Activated T-helper 9 cell treated with anti-CD3 and anti-CD28 coated beads, Interleukin-2, amount 50 U/mL, for 16 hours (primary cell): ENCODE measurements at places on chromosomes 12 and 14.

DNA sequence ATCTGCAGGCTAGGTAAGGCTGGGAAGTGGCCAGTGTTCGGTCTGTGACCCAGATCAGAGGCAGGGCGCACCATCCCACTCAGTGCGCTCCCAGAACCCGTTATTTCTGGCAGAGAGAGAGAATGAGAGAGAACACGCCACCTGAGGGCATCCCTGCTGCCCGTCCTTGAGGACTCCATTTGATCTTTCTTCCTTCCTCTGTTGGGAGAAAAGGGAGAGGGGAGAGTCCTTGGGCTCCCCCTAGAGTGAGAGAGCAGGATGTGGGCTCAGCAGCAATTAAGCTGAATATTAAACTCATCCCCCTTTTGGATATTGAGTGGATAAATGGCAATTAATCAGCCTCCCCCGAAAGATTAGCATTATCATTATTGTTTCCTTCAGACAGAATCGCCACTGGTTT is 70.6 kb downstream of the IFT43 start:
- no peak for DNase-seq

GRCh38 chr12:92248977-92249376 is 103.3 kb upstream of the BTG1 start:
- DNase-seq: no peak

GRCh38 chr12:66724616-66725015 is 45.7 kb upstream of the GRIP1 start:
- no peak for DNase-seq

DNA sequence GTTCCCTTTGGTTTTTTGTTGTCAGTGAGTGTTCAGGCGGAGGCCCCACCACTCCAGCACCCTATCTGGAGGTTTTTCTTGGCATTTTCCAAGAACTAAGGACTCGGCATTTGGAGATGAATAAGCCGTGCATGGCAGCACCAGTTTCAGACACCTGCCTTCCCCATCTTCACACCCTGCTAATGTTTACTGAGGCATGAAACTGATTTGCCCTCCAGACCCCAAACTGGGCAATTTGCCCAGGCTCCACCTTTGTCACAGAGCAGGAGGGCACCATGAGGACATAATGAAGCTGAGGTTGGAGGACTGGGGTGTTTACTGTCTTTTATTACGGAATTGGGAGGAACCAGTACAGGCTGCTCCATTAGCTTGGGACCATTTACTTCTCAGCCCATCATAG is 113.4 kb downstream of the LGMN start:
- DNase-seq: no peak

GRCh38 chr12:70271025-70271424 is 27.8 kb downstream of the CNOT2 start:
- no peak for DNase-seq

DNA sequence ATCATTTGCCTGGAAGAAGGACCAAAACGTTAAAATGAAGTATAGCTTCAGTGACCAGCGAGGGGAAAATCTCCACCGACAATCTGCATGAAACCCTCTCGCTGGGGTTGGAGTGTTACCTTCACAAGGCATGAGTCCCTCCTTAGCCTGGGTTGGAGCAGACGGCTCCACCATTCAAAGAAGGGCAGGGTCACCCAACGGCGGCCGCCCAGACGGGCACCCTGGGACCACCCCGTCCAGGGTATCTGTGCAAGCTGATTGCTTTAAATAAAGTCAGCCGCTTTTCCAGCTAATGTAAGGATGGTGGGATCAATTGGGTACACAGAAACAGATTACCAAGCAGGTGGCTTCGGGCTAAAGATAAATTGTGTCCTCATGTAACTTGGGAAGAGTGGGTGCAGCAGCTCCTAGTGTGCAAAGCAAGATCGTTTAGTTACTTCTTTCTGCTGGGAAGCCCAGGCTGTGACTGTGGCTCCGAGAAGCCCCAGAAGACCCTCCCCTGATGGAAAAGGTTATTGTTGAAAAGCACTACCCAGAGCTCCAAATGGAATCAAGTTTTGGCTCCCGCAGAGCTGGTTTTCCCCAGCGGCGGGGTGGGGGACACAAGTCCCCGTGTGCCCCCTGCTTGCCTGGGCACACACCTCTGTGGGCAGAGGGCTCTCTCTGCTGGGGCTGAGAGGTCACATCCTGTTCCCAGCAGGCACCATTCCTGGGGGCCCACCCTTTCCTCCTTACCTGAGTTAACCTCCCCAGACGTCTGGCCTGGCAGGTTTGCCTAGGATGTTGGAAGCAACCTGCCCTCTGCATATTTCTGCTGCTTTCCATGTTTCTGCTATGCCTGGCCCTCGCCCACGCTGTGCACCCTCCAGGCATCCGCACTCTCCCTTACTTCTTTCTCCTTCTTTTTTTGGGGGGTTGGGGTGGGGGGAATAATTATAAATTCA is 318.6 kb upstream of the DIO3 start:
- no peak for DNase-seq

DNA sequence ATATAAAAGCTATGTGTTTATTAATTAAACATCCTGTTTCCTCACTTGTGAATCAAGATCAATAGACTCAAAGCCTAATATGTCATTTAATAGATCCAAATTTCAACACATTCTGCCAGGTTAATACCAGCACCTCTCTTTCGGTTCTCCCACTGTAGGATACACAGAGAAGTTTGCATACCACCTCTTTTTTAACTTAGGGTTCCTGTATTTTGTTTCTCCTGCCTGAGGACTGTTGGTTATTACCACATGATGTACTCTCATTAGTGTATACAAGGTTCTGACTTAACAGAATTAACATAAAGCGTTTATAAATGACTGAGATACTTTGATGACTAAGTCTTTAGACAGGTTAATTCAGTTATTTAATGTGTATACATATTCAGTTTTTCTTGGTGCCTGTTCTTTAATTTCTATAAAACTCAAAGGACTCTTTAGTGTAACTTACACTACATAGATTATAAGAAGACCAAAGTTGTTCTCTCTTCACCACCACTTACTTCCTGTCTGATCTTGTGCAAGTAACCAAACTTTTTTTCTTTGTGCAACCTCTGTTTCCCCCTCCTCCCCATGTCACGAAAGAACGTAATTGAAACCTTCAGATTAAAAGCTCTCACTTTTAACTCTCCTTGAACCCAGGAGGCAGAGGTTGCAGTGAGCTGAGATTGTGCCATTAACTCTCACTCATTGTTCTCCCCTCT is 89.8 kb upstream of the DNM1L start:
- no peak for DNase-seq

DNA sequence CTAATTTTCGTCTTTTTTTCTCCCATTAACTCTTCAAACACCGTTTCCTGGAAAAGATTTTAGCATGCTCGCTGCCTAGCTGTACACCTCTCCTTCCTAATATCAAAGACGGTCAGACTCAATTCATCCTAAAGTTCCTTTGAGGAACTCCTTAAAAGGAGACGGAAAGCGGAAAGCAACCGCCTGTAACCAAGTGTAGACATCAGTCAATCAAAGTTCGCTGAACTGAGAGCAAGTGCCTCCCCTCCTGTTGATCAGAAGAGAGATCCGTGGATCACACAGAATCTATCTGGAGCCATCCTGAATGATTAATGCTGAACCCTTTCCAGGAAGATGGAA is 412 bp upstream of the TEP1 start:
- no peak for DNase-seq

- DNase-seq: no peak
Measured at GRCh38 chr14:56237398-56237797, 119.2 kb downstream of the PELI2 start.

- no peak for DNase-seq
Measured at GRCh38 chr12:69886109-69886508, 61.1 kb downstream of the MYRFL start.

DNA sequence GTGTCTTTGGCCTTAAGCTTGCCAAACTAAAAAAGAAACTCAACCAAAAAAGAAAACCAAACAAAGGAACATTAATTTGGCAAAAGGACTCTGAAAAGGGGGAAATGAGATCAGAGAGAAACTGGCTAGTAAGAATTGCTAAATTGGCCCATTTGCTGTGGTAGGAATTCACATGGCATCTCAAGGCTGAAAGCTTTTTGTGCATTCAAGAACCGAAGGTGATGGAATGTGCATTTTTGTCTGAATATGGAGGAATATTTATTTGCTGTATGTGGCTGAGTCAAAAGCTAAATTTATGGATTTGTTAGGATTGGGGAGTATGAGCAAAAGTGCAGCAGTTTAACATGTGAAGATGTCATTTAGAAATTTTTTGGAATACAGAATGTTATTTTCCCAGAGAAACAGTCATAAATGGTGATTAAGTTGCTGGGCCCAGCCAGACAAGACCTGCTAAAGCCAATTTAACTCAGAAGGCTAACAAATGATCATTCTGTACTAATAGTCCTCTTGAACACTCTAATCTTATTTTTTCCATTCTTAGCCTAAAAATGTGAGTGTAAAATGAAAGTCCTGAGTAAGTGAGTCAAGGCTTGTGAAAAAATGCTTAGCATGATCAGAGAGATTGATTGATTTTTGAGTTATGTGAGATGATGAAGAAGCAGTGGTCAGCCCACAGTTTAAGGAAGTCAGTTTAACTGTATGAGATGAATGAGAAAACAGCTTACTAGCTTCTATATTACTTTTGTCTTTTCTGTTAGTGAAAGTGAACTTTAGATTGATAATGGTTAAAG is 94.1 kb downstream of the ANO6 start:
- no peak for DNase-seq

- DNase-seq: no peak
Measured at GRCh38 chr12:99271071-99271470, 376.5 kb upstream of the GARIN6 start.

DNA sequence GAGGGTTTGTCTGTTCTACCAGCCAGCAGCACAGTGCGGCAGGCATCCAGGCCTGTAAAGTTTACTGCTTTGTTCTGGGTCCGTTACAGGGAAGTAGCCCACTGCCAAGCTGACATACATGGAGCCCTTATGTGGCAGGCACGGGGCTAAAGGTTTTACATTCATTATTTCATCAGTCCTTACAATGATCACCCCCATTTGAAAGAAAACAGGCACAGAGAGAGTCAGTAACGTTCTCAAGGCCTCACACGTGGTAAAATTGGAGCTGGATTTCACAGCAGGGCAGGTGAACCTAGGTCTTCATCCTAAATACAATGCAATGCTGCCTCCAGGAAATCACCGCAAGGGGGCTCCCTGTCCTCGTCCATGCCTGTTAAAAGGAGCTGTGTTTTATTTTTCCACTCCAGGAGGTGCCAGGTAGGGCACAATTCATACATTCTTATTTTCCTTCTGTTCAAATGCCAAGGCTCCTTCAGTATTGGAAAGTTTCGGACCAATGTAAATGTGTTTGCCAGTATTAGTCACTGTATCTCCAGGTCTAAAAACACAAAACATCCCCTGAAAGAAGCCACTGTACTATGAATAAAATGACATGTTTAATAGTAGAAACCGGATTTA is 172.2 kb upstream of the GZMB start:
- no peak for DNase-seq

- no peak for DNase-seq
Measured at GRCh38 chr14:24508155-24508840, at the start of gene CMA1. TSS of gene CMA1 (minus strand) at chr14:24508265. CDS start at chr14:24508235, 30 bp downstream.

DNA sequence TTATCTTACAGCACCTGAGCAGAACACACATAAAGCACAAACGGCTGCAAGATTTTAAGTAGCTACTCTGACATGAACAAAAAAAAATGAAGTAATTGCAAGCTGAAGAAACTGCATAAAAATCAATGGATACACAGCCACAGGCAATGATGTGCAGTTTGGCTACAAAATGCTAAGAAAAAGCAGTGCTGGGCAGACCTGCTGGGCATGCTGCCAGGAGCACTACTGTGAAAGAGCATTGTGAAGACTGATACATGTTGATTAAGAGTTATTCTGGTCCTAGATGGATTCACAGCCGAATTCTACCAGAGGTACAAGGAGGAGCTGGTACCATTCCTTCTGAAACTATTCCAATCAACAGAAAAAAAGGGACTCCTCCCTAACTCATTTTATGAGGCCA is 20.1 kb upstream of the RTN1 start:
- no peak for DNase-seq

GRCh38 chr12:58079806-58080205 is 138.4 kb downstream of the ATP23 start:
- DNase-seq: no peak

DNA sequence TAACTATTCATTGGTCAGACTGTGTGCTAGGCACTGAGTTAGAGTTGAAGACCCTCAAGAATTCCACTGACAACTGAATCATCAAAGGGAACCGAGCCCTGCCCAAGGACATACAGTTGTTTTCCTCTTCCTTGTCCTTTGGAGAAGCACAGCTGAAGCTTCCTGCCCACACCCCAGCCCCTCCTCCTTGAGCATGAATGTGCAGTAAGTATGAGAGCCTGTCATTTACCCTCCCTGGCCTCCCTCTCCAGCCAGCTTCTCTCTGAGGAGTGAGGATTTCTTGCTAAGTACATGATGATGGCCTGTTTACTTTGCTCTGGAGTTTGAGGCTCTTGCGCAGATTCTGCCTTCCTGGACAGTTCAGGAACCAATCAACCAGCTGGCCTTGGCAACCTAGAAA is 235.2 kb downstream of the CACNA1C start:
- no peak for DNase-seq

DNA sequence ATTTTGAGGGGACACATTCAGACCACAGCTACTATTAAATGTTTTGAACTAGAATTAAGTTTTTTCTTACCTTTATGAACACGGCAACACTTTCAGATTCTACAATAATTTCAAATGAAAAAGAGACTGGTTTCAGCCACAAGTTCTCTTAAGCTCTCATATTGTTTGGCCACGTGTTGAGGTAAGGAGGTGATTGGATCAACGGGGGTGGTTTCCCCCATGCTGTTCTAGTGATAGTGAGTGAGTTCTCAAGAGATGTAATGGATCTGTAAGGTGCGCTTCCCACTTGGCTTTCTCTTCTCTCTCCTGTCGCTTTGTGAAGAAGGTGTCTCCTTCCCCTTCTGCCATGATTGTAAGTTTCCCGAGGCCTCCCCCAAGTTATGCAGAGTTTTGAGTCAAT is 48.9 kb upstream of the DYRK2 start:
- no peak for DNase-seq

DNA sequence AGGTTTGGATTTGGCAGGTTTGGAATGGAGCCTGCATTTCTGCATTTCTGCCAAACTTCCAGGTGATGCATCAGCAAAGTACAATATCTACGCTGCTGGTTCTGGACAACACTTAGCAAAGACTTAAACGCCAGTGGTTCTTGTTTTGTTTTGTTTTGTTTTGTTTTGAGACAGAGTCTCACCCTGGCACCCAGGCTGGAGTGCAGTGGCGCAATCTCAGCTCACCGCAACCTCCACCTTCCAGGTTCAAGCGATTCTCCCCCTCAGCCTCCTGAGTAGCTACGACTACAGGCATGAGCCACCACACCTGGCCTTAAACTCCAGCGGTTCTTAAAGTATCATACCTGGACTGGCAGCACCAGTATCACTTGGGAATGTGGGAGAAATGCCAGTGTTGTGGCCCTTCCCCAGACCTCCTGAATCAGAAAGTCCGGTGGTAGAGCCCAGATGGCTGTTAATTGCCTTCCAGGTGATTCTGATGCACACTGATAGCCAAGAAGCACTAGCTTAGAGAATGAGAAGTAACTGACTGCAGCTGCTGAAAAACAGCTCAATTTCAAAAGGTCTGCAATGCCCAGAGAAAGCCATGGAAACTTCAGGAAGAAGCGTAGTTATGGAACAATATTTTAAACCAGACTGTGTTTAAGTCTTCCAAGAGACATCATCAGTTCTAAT is 114.8 kb upstream of the FOXN3 start:
- no peak for DNase-seq
